ENCODE measurements at places on chromosomes 2 and 18.

DNA sequence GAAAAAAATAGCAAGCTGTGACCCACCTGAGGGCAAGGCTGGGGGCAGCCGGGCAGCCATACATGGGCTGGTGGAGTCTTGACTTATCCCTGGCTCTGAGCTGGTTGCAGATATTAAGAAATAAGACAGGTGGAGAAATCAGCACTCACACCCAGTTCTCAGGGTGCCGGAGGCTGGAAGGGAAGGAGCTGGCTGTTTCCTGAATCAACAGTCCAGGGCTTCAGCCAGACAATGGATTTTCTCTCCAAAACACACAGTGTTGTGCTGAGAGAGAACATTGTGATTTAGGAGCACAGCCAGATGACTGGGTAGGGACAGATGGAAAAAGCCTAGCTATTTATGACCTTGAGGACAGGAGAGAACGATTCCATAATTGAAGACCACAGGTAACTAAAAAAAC, 208.8 kb downstream of the LDLRAD4 start:
- no peak for DNase-seq

GRCh38 chr2:53969968-53970723, 647 bp downstream of the PSME4 start:
- no peak for DNase-seq

GRCh38 chr2:50680646-50681045, 351.3 kb downstream of the NRXN1 start:
- no peak for DNase-seq

GRCh38 chr18:2958819-2959298, 54.1 kb downstream of the LPIN2 start:
- no peak for DNase-seq

- DNase-seq = no peak
Observed at GRCh38 chr18:21830532-21830931, 89.9 kb downstream of the MIB1 start.

DNA sequence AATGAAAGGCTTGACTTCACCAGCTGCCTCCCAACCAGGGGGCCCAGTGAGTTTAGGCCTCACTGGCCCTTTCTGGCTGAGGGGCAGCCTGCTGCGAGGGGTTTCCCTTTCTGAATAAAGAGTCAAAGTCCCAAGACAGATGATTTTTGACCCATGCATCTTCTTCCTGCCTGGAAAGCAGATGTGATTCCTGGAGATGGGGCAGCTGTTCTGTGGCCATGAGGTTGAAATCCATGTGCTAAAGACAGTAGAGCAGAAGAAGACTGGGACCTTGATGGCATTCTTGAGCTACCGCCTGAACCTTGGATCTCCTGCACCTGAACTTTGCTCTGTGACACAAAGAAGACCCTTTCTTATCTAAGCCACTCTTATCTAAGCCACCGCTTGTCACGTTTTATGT, 19.8 kb downstream of the HPCAL1 start:
- no peak for DNase-seq

- DNase-seq = no peak
Observed at GRCh38 chr2:11712866-11713265, 33.6 kb upstream of the LPIN1 start.

DNA sequence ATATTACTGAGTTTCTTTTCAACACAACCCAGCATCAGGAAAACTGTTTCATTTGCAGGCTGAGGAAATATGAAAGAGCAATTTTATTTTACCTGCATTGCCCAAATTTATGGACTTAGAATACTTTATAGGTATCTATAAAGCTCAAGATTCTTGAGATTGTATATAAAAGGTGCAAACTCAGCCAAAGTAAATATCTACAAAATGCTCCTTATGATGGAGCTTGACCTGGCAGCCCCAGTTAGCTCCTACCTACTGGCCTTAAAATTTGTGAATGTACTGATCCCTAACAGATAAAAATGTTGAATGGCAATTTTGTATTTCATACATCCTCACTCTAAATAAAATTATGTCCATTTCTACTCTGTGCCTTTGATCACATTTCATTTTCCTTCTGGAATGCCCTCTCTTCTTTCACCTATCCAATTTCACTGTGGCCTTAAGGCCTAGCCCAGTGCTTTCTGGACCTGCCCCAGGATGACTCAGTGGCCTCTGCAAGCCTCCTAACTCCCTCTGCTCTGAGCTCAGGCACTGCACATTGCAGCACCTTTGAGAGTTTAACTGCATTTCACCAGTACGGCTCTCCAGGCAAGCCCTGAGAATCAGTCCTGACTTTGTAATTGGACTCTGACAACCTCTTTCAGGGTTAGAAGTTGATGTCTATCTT, 125.9 kb downstream of the ANTXR1 start:
- DNase-seq = peak; percentile 66

DNA sequence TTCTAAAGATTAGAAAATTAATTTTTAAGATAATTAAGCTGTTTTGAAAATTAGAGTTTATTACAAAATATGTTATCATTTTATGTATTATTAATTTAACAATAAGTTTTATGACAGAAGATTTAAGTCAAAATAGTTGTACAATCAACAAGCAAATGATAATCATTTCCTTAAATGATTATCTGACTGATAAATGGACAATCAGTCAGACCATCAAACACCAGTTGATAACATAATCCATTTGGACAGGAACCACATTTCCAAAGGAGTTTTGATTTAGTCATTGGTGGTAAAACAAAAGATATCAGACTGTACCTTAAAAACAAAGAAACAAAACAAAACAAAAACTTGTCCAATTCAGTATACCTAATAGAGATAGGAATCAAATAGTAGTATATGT, 1.9 kb downstream of the TFPI start:
- no peak for DNase-seq

DNA sequence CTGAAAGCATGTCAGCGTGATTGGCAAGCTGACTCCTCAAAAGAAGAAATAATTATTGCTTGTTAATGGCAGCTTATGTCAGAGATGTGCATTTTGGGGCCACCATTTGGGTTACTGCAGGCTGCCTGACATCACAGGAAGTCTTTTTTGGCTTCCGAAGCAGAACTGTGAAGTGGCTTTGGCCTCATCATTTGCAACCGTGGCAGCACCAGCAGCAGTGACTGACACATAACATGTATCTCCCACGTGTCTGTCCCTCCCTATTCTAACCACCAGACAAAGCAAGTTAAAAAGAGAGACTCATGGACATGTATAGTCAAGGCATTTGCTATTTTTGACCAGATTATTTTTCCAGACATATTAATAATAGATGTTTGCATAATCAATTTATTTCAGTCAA, 488.7 kb upstream of the ACVR2A start:
- DNase-seq = no peak

DNA sequence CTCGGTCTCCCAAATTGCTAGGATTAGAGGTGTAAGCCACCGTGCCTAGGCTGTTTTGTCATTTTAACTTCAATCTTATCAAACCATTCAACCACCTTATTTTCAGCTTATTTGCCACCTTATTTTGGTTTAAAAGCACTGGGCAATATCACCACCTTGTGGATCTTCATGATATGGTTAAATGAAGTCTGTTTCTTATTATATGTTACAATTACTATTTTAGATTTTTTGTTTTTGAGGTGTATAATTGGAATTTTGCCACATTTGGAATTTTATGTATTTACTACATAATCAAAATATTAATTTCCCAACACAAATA, 43.8 kb upstream of the SCN9A start:
- no peak for DNase-seq

DNA sequence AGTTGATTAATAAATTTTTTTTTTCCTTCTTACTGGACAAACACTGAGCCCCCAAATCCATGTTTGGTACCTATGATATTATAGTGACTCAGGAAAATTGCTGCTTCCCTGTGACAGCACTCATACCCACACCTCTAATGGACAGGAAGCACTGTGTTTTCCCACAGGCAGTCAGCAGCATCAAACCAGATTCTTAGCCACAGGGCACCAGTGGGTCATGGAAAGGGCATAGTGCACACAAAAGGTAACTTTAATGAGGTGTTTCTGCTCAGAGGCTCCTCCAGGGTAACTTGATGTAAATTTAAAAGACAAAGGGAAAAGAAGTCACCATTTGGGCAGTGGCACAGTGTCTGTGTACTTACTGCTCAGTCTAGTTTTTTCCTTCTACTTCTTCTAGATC, 34.1 kb downstream of the SERPINB11 start:
- peak; percentile 26 for DNase-seq

DNA sequence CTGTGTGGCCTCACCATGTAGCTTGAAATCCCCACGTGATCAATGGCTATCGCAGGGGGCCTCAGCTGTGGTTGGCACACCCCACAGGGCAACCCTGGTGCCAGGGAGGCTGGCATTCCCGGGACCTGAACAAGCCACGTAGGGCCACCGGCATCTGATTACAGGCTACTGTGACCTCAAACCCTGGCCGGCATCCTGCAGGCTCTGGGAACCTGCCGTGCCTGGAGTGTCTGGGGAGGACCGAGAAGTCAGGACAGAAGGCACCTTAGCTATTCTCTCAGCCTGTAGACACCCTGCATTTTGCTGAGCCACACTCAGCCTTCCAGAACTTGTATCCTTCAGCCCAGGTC, 213.0 kb downstream of the GLI2 start:
- no peak for DNase-seq

DNA sequence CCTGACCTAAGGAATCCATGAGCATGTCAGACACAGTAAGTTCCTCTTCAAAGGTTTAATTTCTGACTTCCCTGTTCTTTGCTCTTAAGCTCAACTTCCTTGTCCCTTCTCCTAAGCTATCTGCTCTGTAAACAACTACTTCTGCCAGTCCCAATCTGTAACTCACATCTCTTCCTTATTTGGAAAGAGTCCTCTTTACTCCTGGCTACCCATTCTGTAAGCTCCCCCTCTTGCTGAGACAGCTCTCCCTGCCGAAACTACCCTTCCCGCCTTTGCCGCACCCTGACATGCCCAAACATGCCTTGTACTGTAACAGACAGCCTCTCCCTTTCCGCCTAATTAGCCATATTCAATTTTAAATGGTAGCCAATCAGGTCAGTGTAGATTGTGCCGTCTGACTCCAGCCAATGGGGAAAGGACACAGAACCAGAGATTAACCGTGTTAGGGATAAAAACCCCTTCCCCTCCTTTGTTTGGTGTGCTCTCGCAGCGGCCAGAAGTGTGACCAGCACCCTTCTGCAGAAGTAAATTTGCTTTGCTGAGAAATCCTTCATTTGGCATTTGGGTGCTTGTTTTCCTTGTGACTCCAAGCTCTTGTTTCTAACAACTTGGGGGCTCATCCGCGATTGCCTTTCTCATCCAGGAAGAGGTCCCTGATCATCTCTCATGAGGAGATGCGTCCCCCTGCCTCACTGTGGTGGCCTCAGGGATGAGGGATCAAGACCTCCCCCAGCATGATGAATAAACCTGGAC, 49.0 kb downstream of the PIAS2 start:
- no peak for DNase-seq

DNA sequence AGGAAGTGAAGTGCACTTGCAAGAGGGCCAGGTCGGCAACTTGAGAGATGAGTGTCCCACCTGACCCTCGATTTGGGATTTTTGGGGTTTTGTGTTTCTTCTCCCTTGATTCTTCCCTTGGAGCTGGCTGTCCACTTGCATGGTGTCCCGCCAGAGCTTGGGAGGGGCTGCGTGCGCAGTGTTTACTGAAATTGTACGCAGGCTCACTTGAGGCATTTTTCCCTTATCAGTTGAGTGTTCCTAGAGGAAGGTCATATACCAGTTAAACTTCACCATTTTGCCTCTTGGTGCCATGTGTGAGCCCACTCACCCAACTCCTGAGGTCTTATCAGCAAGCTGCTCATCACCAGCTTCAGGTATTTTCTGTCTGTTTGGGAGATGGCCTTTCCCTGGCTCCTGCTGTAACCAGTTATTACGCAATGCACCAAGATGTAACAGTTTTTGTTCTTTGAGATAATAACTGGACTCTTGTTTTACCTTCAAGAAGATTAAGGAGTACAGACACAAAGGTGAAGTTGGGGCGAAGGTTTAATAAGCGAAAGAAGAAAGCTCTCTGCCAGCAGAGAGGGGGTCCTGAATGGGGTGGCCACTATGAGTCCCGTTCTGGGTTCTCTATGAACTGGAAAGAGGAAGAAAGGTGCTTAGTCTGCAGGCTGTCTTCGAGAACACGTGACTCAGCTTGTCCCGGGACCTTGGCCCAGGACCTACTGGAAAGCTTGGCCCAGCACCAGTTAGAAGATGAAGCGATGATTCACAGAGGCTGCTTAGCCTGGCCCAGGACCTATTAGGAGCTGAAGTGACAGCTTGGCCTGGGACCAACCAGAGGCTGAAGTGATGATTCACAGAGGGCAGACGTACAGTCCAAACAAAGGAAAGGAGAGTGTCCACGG, 21.5 kb upstream of the TXNL4A start:
- DNase-seq = peak; percentile 89

DNA sequence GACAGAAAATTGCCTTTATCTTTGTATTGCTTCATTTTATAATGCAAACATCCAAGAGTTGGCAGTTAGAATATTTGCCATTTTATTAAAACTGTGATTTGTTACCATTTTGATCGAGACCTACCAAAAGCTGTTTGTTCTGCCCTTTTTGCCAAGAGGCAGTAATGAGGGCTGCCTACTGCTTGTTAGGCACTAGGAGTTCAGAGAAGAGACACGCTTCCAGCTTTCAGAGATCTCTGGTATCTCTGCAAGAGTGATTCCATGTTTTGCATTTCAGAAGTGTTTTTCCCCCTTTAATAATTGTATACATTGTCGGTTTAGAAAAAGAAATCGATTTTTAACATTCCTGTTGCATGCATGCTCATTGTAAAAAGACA, 628 bp downstream of the MRPL30 start:
- DNase-seq = no peak

- no peak for DNase-seq
Observed at GRCh38 chr18:10536280-10536679, 10.5 kb downstream of the NAPG start.

DNA sequence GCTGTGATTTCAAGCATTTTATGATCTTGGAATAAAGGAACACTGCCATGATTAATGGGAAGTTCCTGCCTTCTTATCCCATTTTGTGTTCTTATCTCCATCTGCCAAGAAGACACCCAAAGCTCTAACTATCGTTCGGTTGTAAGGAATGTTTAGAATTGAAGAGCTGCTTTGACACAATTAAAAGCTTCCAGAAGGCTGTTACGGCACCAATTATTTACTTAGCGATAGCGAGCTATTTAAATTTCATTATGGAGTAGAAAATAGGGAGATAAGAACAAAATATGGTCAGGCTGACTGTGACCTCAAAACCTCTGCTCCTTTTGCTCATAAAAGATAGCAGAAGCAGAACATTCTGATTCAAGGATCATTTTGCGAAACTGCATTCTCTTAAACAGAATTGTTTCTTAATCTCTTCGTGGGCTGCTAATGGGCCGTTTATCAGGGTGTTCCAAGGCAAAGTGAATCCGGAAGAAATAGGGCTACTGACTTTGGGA, 101.6 kb downstream of the SLC4A3 start:
- DNase-seq = no peak

GRCh38 chr2:24843330-24843860, 50.2 kb downstream of the CENPO start:
- DNase-seq = no peak
